ENCODE measurements at places on chromosomes 2 and 18.

DNA sequence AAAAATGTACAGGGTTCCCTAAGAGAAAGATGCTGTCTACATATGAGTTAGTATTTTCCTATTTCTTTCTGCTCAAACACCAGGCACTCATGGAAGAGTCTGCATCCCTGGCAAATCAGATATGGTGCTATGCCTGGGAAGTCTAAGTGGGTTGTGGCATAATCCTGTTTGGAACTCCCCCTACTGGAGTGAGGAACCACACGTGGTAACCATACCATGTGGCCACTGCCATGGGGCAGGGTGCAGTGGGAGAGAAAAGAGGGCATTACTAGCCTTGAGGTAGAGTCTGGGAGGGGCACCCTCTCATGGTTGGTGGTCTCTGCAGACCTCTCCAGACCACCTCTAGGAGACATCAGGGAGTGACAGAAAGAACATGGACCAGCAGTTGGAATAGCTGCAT lies 257.9 kb upstream of the ATP5MC3 start:
- DNase-seq, result no peak

DNA sequence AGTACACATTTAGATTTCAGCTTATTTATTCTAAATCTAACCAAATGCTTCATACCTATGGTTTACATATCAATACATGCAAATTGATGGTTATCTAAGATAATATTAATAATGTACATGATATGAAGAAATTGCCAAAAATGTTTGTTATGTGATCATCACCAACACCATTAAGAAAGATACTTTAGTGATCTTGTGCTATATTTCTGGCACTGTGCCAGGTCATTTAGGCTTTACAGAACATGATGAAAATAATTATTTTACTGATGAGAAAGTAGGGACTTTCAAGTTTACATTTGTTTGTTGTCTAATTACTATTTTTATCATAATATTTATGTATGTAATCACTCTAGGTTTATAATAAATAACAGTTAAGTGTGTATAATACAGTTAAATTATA lies 158.3 kb downstream of the GULP1 start:
- no peak for DNase-seq

DNA sequence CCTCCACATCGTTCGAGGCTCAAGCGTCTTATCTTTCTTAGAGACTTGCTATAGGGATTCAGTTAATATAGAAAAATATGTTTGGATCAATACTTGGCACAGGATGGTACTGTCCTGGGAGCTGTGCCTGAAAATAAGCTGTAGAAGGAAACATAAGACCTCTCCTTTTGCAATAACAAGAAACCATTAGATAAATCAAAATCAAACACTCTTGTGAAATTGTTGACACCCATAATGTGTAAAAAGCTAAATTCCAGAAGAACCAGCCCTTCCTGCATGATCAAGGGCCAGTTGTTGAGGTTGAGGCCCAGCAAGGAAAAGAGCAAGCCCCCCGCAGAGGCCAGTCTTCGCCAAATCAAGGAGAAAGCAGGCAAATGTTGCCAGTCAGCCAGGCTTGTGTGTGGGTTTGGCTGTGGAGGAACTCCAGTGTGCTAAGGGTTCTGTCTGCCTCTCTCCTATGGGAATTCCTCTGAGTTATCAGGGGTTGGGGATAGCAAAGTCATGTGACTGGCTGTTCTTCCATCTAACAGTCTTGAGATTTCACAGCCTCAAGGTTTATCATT lies 185.7 kb downstream of the ACKR3 start:
- DNase-seq, result no peak

- DNase-seq, result no peak
Observed at GRCh38 chr2:134582547-134582899, 136.3 kb downstream of the TMEM163 start.

DNA sequence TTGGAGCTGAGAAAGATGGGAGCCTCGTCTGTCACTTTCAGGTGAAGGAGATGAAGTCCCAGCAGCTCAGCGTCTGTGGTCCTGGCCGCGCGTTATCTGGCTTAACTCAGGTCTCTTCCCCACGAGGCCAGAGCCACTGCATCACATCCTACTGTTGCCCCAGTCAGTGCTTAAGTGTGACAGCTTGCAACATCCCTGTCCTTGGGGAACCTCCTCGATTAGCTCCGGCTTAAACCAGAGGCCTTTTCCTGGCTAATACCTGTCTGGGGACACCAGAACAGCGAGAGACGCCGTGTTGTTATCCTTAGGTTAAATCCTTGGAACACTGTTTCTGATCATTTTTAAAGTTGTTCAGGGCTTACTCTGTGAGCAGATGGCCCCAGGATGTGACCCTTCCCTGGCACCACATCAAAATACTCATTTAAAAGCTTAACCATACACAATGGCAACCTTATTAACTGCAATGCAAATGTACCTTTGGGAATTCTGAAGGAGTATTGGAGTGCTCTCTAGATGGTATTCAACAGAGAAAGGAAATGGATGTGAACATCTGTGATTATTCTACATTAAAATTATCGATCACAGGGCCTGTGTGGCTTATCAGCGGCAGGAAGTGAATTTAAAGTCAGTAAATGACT lies 61.2 kb upstream of the SPP2 start:
- no peak for DNase-seq

DNA sequence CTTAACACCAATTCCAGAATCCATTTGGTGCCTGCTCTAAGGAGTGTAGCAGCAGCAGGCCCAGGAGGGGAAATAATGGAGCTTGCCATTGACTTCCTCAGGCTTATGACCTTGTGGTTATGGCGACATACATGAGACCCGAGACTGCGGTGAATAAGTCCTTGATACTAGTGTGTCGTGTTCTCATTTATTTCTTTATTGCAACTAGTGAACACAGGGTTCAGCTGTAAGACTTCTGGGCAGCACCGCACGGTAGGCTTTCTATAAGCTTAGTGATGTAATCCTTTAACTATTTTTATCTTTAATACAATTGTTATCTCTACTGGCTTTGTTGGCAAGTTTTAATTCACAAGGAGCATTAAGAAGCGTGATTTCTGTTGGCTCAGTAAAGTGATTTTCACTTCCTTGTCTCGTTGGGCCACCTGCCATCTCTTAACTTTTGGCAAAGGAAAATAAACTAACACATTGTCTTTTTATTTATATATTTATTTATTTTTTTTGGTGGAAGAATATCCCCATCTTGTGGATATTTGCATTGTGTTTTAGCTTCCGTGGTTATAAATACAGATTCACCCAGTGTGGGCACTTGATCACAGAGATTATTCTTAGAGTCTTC lies 139.8 kb downstream of the LTBP1 start:
- no peak for DNase-seq

All from HTR-8/SVneo (cell line).